Nasal cavity respiratory epithelium epithelial cell of viscerocranial mucosa (primary cell): ENCODE measurements at places on chromosomes 11 and 22. TPM values are rescaled to one million over a fixed set of nuclear protein-coding genes. Genes with fewer than 3 reads are reported as not detected.

Gene CLTCL1
- total RNA-seq, result 8.5 and 26.9 TPM in 2 replicates

Gene NTM
- 1.4 and 3.5 TPM in 2 replicates for total RNA-seq

Gene MRGPRE
- not detected in 2 replicates for total RNA-seq

Gene DBX1
- not detected in 2 replicates for total RNA-seq

Gene CATSPERZ
- total RNA-seq, result 0.14 and 0.34 TPM in 2 replicates
